ENCODE measurements at places on chromosomes 2 and 18.

- DNase-seq = no peak
These were observed 77.8 kb upstream of the SETBP1 start for GRCh38 chr18:44602845-44603244.

GRCh38 chr2:163735685-163736432, at the start of gene FIGN:
Gene FIGN (minus strand): TSS chr2:163736008. CDS start chr2:163734927, 1,081 bp downstream.
- DNase-seq = peak; percentile 79

DNA sequence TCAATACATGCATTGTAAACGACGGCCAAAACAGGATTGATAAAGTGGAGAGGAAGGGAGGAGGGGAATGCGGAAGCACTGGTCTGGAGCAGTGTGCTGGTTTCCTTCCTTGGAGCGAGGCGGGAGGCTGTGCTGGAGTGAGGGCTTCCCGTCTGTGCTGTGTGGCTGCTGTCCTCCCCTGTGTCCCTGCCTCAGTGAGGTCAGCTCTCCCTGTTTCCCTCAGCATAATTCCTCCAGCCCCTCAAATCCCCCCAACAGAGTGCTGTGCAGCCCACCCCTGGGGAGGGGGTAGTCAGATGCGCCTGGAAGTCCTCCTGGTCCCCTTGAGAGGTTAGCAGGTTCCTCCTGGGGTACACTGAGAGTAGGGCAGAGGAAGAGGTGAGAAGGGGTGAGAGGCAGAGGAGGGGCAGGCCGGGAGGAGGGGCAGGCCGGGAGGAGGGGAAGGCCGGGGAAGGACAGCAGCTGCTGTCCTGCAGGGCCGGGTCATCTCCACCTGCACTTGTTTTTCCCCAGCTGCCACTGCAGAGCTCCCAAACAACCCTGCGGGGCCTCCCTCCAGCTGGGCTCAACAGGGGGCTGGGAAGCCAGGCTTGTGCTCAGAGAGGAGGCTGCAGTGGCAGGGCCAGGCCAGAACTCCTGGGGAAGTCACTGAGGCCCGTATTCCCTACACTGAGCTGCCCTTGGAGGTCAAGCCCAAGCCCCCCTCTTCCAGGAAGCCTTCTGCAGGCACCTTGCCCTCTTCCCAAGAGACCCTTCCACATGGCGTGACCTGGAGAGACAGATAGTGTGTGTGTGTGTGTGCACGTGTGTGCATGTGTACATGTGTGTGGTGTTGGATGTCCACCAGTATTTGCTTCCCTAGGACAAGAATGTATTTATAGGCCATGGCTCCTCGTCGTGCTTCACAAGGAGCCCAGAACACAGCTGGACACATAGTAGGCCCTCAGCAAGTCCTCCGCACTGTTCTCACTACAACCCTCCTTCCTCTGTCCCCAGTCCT, 13.2 kb upstream of the ATP6V1B1 start:
- DNase-seq = no peak

- no peak for DNase-seq
These were observed 108.1 kb downstream of the ARHGEF33 start for GRCh38 chr2:38997781-38998180.

GRCh38 chr18:4789506-4789905, 334.4 kb upstream of the DLGAP1 start:
- no peak for DNase-seq

GRCh38 chr2:224613543-224614286, 28.6 kb upstream of the CUL3 start:
- no peak for DNase-seq

- DNase-seq = no peak
These were observed 664 bp downstream of the NETO1 start for GRCh38 chr18:72866901-72867745.

DNA sequence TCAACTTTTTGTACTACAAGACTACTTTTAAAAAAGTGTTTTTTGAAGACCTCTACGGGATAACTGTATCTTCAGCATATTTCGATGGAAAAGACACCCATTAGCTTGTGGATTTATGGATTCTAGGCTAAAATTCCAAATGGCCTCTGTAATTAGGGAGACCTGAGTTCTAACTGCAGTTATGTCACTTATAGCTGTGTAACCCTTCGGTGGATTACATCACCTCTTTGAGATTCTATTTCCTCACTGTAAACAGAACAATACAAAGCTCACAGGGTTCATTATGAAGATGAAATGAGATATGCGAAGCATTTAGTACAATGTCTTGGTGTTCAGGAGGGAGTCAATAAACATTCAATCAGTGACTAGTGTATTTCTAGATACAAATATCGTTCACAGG, 24.2 kb downstream of the LMAN2L start:
- no peak for DNase-seq

DNA sequence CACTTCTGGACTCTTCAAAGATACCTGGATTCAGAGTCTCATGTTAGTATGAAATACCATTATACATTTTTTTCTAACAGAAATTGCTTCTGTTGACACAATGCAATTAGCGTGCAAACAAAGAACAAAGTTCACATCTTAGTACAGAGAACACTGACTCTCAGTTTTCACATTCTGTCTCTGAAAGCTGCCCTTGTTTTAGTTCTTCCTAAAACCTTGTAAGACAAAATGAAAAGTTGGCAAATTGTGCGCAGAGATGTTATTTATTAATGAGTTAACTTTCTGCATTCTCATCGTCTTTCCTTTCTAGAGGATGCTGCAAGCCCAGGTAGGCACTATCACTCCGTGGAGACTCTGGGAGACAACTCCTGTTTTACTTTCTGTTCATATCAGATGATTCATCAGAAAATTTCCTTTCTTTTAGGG, 377.3 kb upstream of the POU3F3 start:
- peak; percentile 20 for DNase-seq

DNA sequence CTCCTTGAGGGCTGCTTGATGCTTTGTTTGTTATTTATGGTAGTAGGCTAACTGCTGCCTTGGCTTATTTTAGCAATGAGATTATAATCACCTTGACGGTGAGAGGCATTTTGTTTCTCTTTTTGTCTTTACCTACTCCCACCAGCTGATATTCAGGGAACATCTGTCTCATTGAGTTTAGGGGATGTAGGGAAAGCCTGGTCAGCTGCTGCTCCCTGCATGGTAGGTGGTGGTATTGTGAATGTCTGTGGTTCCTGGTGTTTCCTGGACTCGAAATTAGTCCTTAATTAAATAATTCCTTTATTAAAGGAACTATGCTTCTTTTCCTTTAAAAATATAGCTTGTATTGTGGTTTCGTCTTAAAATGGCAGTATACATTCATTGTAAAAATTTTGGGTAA, 77.8 kb downstream of the ADAM23 start:
- no peak for DNase-seq

GRCh38 chr2:174074831-174075230, 109.7 kb upstream of the SP3 start:
- no peak for DNase-seq

DNA sequence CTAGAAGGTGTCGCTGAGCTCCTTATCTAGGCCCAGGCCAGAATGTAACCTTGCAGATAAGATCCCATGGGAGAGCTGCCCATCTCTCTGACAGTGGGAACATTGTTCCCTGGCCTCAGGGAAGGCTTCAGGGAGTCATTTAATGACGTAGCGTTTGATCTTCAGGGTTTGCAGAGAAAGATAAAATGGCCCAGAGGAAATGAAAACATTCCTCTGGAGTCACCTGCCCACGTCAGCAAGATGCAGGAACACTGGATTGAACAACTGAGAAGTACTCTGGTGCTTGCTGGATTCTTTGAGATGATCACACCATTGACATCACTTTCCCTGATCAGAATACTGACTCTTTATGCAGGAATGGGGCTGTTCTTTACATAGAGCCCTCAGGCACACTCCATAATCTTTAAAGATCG, 51.6 kb downstream of the MAPK4 start:
- DNase-seq = no peak

- DNase-seq = no peak
These were observed 325.9 kb downstream of the SLC8A1 start for GRCh38 chr2:40126006-40126405.

- no peak for DNase-seq
These were observed 16.0 kb downstream of the ACTR3 start for GRCh38 chr2:113905886-113906285.

DNA sequence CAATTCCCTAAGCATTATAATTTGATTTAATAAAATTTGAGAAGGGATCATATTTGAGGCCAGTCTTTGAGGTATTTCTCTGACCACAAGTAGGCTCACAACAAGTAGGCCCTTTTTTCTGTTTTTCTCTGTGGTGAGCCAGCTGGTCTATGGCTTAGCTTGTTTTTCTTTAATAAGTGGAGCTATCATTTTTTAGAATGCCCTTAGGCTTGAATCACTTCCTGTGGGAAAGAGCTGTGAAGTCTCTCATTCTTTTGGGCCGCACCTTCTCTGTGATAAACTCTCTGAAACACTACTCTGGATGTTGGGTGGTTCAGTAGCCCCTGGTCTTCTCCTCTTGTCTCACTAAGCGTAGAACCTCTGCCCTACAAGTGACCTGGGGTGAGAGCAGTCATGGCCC, 235.9 kb downstream of the SUCLG1 start:
- no peak for DNase-seq

DNA sequence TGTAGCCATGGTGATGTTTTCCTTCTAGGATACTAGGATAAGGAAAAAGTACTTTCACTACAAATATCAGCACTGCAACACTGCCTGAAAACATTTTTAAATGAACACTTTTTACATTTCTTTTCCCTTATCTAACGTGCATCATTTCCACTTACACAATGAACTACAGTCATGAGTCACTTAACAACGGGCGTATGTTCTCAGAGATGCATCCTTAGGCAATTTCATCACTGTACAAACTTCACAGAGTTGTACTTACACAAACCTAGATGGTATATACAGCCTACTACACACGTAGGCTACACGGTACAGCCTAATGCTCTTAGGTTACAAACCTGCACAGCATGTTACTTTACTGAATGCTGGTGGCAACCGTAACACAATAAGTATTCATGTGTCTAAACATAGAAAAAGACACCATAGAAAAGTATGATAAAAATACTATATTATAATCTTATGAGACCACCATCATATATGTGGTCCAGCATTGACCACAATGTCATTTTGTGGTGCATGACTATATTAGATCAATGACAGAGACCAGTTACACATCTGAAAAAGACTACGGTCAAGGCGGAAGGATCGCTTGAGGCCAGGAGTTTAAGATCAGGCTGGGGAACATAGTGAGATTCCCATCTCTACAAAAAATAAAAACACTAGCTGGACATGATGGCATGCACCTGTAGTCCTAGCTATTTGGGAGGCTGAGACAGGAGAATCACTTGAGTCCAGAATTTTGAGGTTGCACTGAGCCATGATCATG, 39.8 kb downstream of the WDR33 start:
- DNase-seq = peak; percentile 7

GRCh38 chr18:75110311-75110710, 98.6 kb downstream of the PTGR3 start:
- no peak for DNase-seq

DNA sequence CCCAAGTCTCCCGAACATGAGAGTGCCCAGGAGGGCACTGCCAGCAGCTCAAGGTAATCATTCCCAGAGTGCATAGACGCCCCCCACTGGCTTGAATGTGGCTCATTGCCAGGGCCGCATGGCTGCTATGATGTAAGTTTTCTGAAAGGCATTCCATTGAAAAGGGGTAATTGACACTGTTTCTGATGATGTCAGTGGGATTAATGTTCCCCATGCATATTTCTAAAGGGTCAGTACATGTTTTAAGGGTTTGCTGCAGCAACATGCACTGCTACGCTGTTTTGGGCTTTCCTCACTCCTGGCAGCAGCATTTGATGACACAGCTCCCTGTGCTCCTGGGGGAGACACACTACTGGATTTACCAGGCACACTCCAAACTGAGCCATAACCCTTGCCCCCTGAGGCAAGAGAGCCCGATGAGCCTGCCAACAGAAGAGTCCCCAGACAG, 36.7 kb downstream of the KIAA2012 start:
- DNase-seq = no peak

GRCh38 chr18:75395137-75395536, 32.4 kb downstream of the SMIM21 start:
- DNase-seq = no peak

GRCh38 chr18:7116792-7117389, 706 bp downstream of the LAMA1 start:
- DNase-seq = no peak

DNA sequence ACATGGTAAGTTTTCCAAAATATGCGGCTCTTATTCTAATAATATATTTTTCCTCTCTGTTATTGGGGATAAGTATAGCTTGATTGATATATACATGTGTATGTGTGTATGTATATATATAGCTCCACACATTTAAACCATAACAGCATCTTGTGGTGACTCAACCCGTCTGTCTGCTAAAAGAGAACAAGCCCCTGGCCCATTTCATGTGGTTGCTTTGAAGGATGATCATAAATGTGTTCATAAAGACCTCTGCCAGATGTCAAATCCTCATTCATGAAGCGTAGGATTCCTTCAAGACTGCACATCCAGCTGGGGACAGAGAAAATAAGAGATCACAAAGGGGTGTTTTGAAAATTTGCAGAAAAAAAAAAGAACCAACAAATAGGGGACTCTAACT, 79.3 kb downstream of the RHOB start:
- no peak for DNase-seq

- no peak for DNase-seq
These were observed 172.4 kb downstream of the DDX1 start for GRCh38 chr2:15763822-15764682.

GRCh38 chr2:34806891-34807290, 1207.8 kb upstream of the FAM98A start:
- no peak for DNase-seq

DNA sequence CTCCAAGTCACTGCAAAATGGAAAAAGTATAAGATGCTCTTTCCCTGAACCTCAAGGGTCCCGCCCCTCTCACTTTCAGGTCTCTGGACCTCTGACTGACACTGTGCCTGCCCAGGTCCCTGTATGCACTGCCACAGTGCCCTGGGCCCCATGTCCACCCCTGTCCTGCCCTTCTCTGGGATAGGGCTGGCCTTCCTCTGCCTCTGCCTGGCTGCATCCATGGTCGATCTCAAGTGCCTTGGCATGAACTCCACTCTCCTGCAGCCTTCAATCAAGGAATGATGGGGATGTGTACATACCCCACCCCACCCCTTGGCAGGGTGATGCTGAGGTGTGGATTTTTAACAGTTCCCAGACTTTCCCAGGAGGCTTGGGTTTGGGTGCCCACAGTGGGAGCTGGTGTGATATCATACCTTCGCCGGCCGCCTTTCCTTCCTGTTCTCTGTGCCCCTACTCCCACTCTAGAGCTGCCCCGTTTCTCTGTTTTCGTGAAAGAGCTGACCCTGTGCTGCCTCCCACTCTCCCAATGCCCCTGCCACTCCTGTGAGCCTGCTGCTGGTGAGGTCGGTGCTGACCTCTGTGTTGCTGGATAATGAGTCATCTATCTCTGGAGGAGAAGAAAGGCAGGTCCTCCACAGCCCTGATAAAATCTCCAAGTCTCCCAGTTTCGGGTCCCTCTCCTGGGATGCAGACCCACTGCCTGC, 18.9 kb downstream of the PTPN18 start:
- no peak for DNase-seq

- DNase-seq = no peak
These were observed 18.1 kb downstream of the ARHGAP28 start for GRCh38 chr18:6747646-6748045.

- no peak for DNase-seq
These were observed 43.3 kb downstream of the DIPK1C start for GRCh38 chr18:74413836-74414235.

GRCh38 chr2:64650296-64650695, 3.4 kb downstream of the SERTAD2 start:
- no peak for DNase-seq
